ENCODE measurements at places on chromosomes 7 and 10. TPM values are rescaled to one million over a fixed set of nuclear protein-coding genes. Genes with fewer than 3 reads are reported as not detected.
A peak's percentile ranks its signal among the peaks of the same experiment; 100 is the strongest.

DNA sequence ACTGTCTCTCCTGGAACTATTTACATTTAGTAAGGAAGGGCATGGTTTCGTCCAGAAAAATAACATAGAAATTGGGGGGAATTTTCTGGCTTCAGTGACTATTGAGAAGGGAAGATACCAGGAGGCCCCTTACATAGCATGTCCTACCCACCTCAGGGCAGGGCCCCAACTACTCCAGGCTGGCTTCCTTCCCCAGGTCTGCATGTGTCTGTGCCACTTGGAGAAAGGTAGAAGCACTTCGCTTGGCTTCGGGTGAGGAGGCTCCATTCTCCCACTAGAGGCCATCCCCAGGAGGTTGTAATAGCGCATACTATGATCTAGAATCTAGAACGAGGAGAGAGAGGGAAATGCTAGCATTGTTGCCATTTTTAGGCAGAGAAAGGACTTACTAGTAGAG lies 14.7 kb downstream of the LRGUK start:
- H3K4me1 ChIP-seq = peaks cover 2% of the 10 kb centered on the region
- H3K4me3 ChIP-seq = no peak overlapping the region
- DNase-seq = no peak

GRCh38 chr10:75746356-75746755 lies 314.9 kb downstream of the LRMDA start:
- no peaks in the 10 kb centered on the region for H3K27me3 ChIP-seq
- H3K36me3 ChIP-seq = no peaks in the 10 kb centered on the region
- no peaks in the 10 kb centered on the region for H3K4me1 ChIP-seq
- no peak overlapping the region for H3K4me3 ChIP-seq
- H3K27ac ChIP-seq = no peak overlapping the region

GRCh38 chr10:131842351-131843088 lies 58.3 kb upstream of the PPP2R2D start:
- no peak overlapping the region for H3K4me3 ChIP-seq
- H3K36me3 ChIP-seq = no peaks in the 10 kb centered on the region
- H3K27me3 ChIP-seq = no peaks in the 10 kb centered on the region
- no peaks in the 10 kb centered on the region for H3K4me1 ChIP-seq

GRCh38 chr10:103553743-103554487 lies 60.4 kb downstream of the NEURL1 start:
- peaks cover 42% of the 10 kb centered on the region for H3K27me3 ChIP-seq
- peaks cover 24% of the 10 kb centered on the region for H3K4me1 ChIP-seq
- DNase-seq = peak; percentile 74
- no peaks in the 10 kb centered on the region for H3K36me3 ChIP-seq
- H3K27ac ChIP-seq = peak overlapping the region; percentile 42

DNA sequence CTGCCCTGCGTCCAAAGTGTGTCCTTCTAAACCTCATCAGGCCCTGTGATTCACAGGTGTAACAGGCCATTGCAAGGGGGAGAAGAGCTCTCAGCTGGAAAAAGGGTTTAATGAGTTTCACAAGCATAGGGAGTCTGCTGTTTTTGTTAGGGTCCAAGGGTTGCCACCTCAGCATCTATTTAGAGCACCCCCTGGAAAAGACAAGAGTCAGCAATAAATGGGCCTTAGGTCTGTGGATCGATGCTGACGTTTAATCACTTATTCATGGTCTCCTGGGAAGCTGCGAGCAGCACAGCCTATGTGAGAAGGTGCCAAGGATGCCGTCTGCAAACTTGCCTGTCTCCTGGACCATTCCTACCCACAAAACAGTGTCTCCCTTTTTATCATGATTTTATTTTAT lies 78.4 kb upstream of the BAIAP2L1 start:
- H3K27me3 ChIP-seq = no peaks in the 10 kb centered on the region
- no peaks in the 10 kb centered on the region for H3K36me3 ChIP-seq
- no peaks in the 10 kb centered on the region for H3K4me1 ChIP-seq
- no peak overlapping the region for H3K4me3 ChIP-seq
- H3K27ac ChIP-seq = no peak overlapping the region

Gene PITX3
- total RNA-seq = 0.54 TPM

Gene POLR2J2
- 20.2 TPM for total RNA-seq

Gene MAGI2
- total RNA-seq = 0.12 TPM
